ENCODE measurements at places on chromosomes 16 and 17.
A peak's percentile ranks its signal among the peaks of the same experiment; 100 is the strongest.

GRCh38 chr16:14628806-14629611, 1.1 kb downstream of the PARN start:
- H3K27me3 ChIP-seq: no peaks in the 10 kb centered on the region
- peaks cover 71% of the 10 kb centered on the region for H3K36me3 ChIP-seq
- H3K27ac ChIP-seq: peak overlapping the region; percentile 98
- no peak for DNase-seq

DNA sequence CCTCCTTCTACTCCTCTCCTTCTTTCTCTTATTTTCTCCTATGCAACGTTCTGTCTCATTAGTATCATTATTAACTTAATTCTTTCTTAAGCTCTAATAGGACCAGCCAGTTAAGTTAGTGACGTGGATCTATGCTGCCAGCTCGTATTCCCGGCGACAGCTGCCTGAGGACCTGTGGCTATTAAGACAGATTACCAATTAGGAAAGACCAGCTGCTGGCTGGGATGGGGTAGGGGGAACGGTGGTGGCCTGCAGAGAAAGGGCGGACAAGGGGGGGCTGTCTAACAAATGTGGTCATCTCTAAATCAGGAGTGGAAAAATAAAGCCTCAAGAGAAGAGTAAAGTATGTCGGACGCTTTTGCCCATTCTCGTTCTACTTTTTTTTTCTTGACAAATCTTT, 770 bp upstream of the MYH3 start:
- no peak overlapping the region for H3K4me3 ChIP-seq
- H3K4me1 ChIP-seq: no peaks in the 10 kb centered on the region
- H3K27me3 ChIP-seq: peaks cover 15% of the 10 kb centered on the region
- no peak for DNase-seq

GRCh38 chr16:85767531-85767930, 16.6 kb upstream of the C16orf74 start:
- DNase-seq: no peak
- no peaks in the 10 kb centered on the region for H3K4me1 ChIP-seq
- no peak overlapping the region for H3K4me3 ChIP-seq
- no peak overlapping the region for H3K27ac ChIP-seq
- H3K27me3 ChIP-seq: no peaks in the 10 kb centered on the region

DNA sequence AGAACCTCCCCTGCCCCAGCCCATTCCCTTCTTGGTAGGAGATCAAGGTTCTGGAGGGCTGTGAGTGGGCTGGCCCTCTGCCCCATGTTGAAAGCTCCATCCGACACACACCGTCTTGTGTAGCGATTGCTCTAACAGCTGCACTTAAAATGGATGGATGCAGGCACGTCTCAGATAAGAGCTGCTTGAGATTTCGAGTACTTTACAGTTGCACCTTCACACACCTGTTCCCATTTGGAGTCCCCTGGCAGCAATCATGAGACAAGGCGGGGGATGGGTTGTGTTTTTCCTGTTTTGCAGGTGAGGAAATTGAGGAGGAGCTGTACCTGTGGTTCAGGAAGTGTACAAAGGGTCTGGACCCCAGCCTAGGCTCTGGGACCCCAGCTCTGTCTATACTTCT, 25.6 kb upstream of the TAC4 start:
- H3K27me3 ChIP-seq: peaks cover 46% of the 10 kb centered on the region
- H3K4me1 ChIP-seq: no peaks in the 10 kb centered on the region
- H3K27ac ChIP-seq: no peak overlapping the region
- no peak for DNase-seq
- no peak overlapping the region for H3K4me3 ChIP-seq
- peaks cover 3% of the 10 kb centered on the region for H3K36me3 ChIP-seq

DNA sequence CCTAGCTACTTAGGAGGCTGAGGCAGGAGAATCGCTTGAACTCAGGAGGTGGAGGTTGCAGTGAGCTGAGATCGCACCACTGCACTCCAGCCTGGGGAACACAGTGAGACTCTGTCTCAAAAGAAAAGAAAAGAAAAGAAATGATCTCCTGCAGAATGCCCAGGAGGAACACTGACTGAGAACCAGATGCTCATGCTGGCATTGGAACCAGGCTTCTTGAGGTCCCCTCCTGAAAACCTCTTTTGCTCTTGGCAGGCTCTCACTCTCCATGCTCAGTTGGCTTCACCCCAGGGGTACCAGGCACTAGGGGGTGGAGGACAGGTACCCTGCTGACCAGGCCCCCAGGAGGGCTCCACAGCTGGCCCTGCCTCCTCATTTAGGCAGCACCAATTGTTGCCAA, 8.5 kb upstream of the TNFRSF17 start:
- H3K36me3 ChIP-seq: no peaks in the 10 kb centered on the region
- no peak overlapping the region for H3K4me3 ChIP-seq
- peaks cover 2% of the 10 kb centered on the region for H3K4me1 ChIP-seq
- no peak for DNase-seq
- H3K27ac ChIP-seq: no peak overlapping the region

GRCh38 chr17:78132084-78132676, 1.6 kb downstream of the TMC8 start:
- H3K27me3 ChIP-seq: no peaks in the 10 kb centered on the region
- peak; percentile 62 for DNase-seq
- peaks cover 92% of the 10 kb centered on the region for H3K36me3 ChIP-seq
- peaks cover 61% of the 10 kb centered on the region for H3K4me1 ChIP-seq
- peak overlapping the region; percentile 83 for H3K27ac ChIP-seq

GRCh38 chr16:637081-638018, 1.2 kb upstream of the METTL26 start:
- peak overlapping the region; percentile 98 for H3K4me3 ChIP-seq
- DNase-seq: no peak
- H3K4me1 ChIP-seq: peaks cover 7% of the 10 kb centered on the region

- no peak overlapping the region for H3K4me3 ChIP-seq
- DNase-seq: no peak
- H3K36me3 ChIP-seq: no peaks in the 10 kb centered on the region
- no peak overlapping the region for H3K27ac ChIP-seq
These were observed 2.7 kb upstream of the CES1 start for GRCh38 chr16:55835581-55835980.

DNA sequence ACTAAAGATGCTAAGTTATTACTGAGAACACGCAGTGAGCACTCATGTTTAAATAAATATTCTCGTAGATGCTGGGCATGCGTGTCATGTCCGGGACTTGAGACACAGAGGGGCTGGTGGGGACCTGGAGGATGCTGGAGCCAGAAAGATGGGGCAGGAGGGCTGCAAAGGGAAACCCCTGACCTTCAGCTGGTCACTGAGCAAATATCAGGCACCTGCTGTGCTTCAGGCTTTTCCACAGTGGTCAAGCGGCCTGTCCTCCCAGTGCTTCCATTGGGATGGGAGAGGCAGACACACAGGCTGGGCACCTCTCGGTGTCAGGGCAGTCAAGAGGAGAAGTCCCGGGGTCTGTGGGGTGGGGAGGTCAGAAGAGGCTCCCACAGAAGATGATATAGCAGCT, 211.4 kb downstream of the GSG1L start:
- no peak overlapping the region for H3K27ac ChIP-seq
- DNase-seq: no peak
- no peaks in the 10 kb centered on the region for H3K4me1 ChIP-seq

- no peak overlapping the region for H3K27ac ChIP-seq
- no peak overlapping the region for H3K4me3 ChIP-seq
- no peak for DNase-seq
- peaks cover 5% of the 10 kb centered on the region for H3K4me1 ChIP-seq
These were observed 63.0 kb upstream of the CLEC18A start for GRCh38 chr16:69888005-69888590.

DNA sequence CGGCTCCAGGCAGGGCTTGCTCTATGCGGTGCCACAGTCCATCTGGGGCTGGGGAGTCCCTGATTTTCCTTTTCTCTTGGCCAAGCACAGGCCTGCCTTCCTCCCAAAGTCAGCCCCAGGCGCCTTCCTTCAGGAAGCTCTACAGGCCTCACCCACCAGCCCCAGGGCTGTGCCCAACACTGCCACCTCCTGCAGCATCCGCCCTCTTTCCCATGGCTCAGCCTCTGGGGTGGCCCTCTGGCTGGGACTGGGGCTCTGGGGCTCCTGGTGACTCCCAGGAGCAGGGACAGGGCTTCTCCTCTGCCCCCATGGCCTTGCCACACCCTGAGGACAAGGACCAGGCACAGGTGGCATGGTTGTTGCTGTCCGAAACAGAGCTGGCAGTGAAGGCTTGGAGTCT, 817 bp downstream of the ITGB4 start:
- H3K27me3 ChIP-seq: no peaks in the 10 kb centered on the region
- H3K4me3 ChIP-seq: peak overlapping the region; percentile 59
- peaks cover 6% of the 10 kb centered on the region for H3K36me3 ChIP-seq
- peaks cover 11% of the 10 kb centered on the region for H3K4me1 ChIP-seq
- DNase-seq: no peak

- H3K4me1 ChIP-seq: no peaks in the 10 kb centered on the region
- H3K27ac ChIP-seq: no peak overlapping the region
- DNase-seq: no peak
- peaks cover 31% of the 10 kb centered on the region for H3K27me3 ChIP-seq
These were observed 11.2 kb downstream of the PPL start for GRCh38 chr16:4925791-4926190.

- H3K27me3 ChIP-seq: peaks cover 56% of the 10 kb centered on the region
- H3K36me3 ChIP-seq: peaks cover 3% of the 10 kb centered on the region
- no peak for DNase-seq
- H3K4me3 ChIP-seq: no peak overlapping the region
- H3K4me1 ChIP-seq: no peaks in the 10 kb centered on the region
- no peak overlapping the region for H3K27ac ChIP-seq
These were observed 79.2 kb downstream of the MYH11 start for GRCh38 chr16:15777533-15778203.

All from effector memory CD8-positive, alpha-beta T cell (primary cell).